ENCODE measurements at places on chromosomes 11 and 22.

- peak; percentile 63 for DNase-seq
Measured at GRCh38 chr22:30328466-30329049, 1.8 kb upstream of the TBC1D10A start.

DNA sequence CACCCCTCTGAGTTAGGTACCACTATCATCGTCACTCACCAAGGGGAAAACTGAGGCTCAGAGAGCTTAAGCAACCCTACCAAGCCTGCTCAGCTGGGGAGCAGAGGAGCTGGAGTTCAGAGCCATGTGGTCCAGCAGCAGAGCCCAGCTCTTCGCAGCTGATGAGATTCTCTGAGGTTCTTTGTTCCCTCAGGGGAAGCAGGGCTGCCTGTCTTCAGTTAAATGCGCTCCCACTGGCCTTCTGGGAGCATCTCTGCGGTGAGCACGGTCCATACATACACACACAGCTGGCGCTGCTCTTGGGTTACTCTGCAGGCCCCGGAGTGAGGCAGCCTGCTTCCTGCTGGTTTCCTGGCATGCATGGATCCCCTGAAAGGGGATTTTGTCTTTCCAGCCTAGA is 5.2 kb upstream of the PTGDR2 start:
- DNase-seq = no peak

GRCh38 chr22:46754110-46754799 is 8.2 kb upstream of the TBC1D22A start:
- peak; percentile 93 for DNase-seq

DNA sequence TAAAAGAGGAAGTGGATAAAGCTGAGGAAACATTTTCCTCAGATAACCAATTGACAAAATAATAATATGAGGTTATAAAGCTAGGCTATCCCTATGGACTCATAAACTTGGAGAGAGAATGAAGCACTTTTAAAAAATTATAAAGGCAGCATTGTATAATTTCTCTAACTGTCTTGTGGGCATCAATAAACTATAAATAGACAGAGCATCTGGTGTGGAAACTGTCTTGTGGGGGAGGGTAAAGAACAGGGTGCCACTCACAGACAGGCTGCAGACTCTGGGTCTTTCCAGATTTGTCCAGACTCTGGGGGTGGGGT is 333.5 kb downstream of the BUD13 start:
- no peak for DNase-seq

GRCh38 chr22:36746375-36746970 is 29.4 kb downstream of the IFT27 start:
- no peak for DNase-seq

GRCh38 chr11:14259186-14259784 is 99.7 kb downstream of the RRAS2 start:
- no peak for DNase-seq

DNA sequence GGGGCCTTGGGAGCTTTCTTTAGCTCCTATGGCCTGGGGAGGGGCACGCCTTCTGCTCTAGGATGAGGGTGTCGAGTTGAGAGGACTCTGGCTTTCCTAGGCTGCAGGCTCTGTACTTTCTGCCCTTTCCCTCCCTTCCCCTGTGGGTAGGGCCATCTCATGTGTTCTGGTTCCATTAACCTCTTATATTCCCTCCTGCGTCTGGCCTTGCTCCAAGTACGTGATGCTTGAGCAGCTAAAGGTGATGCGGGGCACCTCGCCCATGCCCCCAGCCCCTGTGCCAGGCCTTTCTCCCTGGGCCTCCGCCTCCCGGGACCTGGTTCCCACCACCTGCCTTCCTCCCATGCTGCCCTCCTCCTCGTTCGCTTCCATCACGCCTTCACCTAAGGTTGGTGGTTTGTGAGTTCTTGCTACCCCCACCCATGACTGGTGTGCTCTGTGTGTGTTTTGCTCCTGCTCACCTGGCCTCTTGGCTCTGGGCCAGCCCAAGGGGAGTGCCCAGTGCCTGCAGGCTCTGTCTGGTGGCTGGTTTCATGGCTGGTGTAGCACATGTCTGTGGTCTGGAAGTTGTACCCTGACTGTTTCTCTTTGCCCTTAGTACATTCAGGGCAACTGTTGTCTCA is 34.1 kb downstream of the PHLDB1 start:
- no peak for DNase-seq

DNA sequence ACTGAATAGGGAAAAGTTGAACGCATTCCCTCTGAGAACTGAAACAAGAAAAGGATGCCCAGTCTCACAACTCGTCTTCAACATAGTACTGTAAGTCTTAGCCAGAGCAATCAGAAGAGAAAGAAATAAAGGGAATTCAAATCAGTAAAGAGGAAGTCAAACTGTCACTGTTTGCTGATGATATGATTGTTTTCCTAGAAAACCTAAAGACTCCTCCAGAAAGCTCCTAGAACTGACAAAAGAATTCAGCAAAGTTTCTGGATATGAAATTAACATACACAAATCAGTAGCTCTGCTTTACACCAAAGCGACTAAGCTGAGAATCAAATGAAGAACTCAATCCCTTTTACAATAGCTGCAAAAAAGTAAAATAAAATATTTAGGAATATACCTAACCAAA is 471.2 kb upstream of the CNTN5 start:
- no peak for DNase-seq

DNA sequence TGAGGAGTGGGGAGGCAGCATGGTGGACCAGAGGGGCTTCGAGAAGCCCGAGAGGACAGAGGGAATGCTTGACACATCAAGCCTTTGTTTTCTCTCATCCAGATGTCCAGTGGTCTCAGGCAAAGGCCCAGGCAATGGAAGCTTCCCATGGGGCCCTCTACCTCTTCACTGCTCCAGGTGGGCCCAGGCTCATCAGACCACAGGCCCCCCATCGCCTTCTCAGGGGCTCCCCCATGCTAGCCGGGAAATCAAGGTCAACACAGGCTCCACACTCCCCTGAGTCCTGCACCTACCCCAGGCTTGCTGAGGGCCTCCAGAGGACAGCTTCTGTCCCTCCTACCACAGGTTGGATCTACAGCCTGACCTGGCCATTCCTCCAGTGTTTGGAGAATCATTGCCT is 157.5 kb downstream of the CHST1 start:
- DNase-seq = no peak

GRCh38 chr11:7977232-7977917 is 9.8 kb upstream of the EIF3F start:
- peak; percentile 76 for DNase-seq

DNA sequence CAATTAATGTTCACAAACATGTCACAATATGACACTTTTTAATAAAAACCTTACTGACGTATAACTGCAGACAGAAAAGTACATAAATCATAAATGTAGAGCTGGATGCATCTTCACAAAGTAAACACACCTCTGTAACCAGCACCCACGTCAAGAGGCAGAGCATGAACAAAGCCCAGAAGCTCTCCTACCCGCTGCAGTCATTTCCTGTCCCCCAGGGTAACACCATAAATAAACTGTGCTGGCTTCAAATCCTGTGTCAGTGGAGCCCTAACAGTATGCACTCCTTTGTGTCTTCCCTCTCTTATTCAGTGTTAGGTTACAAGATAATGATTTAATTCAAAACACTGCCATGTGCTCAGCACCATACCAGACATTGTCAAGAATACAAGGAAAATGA is 5.7 kb downstream of the SYT13 start:
- no peak for DNase-seq

- DNase-seq = no peak
Measured at GRCh38 chr11:129395883-129396282, 20.2 kb downstream of the BARX2 start.
